ENCODE measurements at places on chromosomes 11 and 22. TPM values are rescaled to one million over a fixed set of nuclear protein-coding genes. Genes with fewer than 3 reads are reported as not detected.

DNA sequence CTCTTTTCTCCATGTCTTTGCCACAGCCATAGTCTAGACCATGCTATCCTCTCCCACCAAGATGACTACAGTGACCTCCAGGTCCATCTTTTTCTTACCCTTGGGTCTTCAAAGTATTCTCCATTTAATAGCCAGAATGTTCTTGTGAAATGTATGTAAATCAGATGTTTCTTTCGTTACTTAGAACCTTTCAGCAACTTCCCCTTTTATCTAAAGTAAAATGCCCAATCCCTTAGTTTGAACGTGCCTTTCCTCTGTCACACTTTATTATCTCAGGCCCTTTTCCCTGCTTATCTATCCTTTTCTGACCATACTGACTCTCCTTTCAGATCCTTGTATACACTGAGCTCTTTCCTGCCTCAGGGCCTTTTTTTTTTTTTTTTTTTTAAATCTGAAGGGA lies 17.9 kb downstream of the RBM4B start:
- DNase-seq: no peak

- DNase-seq: no peak
Measured at GRCh38 chr11:76620489-76620888, 50.1 kb downstream of the LRRC32 start.

DNA sequence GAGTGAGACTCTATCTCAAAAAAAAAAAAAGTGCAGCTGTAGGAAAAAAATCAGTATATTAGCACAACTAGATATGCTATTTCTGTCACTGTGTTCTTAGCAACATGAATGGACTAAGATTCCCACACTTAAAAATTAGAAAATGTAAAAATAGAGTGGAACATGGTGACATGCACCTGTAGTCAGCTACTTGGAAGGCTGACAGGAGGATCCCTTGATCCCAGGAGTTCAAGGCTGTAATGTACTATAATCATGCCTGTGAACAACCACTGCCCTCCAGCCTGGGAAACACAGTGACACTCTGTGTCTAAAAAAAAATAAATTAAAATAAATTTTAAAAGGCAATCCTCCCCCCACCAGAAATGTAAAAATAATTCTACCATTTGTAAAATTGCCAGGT lies 29.8 kb downstream of the PICALM start:
- no peak for DNase-seq

- no peak for DNase-seq
Measured at GRCh38 chr11:7688238-7688826, 15.0 kb upstream of the CYB5R2 start.

DNA sequence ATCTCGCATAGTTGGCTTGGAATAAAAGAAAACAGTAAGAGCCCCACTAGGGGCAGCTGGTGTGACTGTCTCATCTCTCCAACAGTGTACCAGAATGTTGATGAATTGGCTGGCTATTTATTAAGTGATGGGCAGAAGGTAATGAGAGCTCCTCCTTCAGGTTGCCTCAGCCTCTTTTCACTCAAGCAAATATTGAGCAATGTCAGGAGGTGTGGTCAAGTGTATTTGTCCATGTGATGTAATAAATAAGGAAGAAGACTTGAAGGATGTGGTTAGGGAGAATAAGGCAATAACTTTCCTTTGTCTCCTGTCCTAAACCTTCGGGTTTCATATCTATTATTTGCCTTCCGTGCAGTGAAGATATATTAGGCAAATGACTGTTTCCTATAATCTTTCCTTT lies at the start of gene TCN1:
TSS of gene TCN1 (minus strand) at position 91 of the 400 bp plus-strand sequence. CDS start at position 74, 17 bp downstream.
- DNase-seq: no peak

Gene HTR3B
- not detected for polyA plus RNA-seq

Gene ADAMTS15
- polyA plus RNA-seq: 51.3 TPM

DNA sequence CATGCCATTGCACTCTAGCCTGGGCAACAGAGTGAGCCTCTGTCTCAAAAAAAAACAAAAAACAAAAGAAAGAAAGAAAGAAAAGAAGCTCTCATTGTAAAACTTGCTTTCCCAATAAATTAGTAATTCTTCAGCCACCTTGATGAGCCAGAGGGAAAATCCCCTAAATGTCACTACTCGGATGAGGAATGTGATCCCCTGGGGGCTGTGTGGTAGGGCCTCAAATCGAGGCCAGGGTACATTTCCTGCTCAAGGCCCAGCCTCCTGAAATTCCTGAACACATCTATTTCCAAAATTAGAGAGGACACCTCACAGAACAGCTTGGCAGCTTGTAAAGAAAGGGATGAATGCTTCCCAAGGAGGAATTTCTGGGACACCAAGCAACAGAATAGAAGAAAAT lies 147.1 kb upstream of the SESN3 start:
- DNase-seq: no peak

Gene INS
- polyA plus RNA-seq: not detected
